ENCODE measurements at places on chromosomes 12 and 14. TPM values are rescaled to one million over a fixed set of nuclear protein-coding genes. Genes with fewer than 3 reads are reported as not detected.

Gene NFE2
- total RNA-seq = 1.6 TPM

Gene C12orf50
- total RNA-seq = 0.09 TPM

Gene MFAP5
- 211 TPM for total RNA-seq

Gene CPNE6
- not detected for total RNA-seq

Gene BMP4
- 16.4 TPM for total RNA-seq

Gene OTX2
- 0.04 TPM for total RNA-seq

Gene CATSPERB
- total RNA-seq = 0.80 TPM

Gene DLK1
- 377 TPM for total RNA-seq

Gene BCL2L2
- total RNA-seq = 15.1 TPM

Gene SUDS3
- 27.4 TPM for total RNA-seq

Gene PIWIL1
- total RNA-seq = 0.13 TPM

Gene CCDC177
- under 0.01 TPM for total RNA-seq

Gene SOAT2
- 0.04 TPM for total RNA-seq

Gene LHX5
- not detected for total RNA-seq

Gene CLEC7A
- 1.2 TPM for total RNA-seq

Gene COCH
- 6.3 TPM for total RNA-seq

Gene SLC7A7
- 15.8 TPM for total RNA-seq

Gene RTN1
- 1.2 TPM for total RNA-seq

Gene SLC6A12
- 0.40 TPM for total RNA-seq

All from muscle of leg (tissue), 16 donors.